ENCODE measurements at places on chromosomes 5 and 9.

DNA sequence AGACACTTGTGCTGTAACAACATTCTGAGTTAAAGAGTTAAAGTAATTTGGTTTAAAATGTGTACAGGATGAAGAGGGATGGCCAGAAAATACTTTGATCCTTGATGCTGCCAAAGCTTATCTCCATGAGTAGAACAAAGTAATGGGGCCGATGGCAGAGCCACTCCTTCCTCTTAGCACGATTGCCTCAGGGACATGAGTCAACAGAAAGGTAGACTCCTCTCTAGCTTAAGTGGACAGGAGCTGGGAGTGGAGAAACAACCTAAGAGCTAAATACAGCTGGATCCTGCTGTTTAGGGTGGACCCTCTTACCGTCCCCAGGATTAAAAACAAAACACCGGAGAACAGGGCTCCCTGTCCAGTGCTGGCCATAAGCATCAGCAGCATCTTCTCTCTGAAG lies 267.3 kb downstream of the IRX1 start:
- DNase-seq: no peak

DNA sequence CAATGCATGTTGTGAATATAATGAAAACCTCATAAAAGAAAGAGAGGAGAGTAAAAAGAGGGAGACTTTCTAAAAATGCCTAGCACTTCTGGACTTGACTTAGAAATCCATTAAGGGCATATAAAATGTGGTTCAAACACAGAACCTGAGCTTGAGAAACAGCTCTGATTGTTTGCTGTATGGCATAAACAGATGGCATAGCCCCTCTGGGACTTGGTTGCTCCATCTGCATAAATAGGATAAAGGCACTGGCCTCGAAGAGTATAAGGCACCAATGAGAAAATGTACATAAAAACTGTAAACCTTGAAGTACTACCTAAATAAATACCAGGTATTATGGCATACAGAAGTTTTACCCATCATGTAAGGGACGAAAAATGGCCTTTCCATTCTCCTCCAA lies 23.8 kb downstream of the MRPS27 start:
- DNase-seq: no peak

DNA sequence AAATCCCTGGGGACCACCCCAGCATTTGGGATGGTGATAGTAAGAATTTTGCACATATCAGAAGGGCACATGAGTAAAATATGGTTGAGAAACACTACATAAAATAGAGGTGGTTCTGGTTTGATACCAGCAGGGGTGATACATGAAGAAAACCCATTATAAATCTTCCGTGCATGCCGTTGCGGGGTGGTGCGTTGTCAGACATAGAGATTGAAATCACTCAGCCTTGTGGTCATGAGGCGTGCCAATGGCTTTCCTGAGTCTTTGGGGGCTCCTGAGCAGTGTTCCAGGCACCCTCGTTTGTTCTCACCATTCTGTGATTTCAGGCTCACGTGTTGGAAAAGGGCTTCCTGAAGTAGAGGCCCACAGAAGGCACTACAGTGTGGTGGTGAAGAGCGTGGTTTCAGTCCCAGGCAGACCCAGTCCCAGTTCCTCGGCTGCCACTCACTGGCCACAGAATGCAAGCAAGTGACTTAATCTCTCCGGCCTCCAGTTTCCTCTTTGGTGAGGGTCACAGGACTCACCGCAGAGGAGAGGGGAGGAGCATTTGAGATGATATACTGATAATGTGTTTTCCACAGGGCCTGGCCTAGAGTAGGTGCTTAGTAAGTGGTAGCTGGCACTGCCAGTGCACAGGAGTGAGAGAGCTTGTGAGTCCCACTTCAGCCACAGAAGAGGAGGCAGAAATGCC lies 20.5 kb upstream of the GLRX start:
- DNase-seq: no peak

DNA sequence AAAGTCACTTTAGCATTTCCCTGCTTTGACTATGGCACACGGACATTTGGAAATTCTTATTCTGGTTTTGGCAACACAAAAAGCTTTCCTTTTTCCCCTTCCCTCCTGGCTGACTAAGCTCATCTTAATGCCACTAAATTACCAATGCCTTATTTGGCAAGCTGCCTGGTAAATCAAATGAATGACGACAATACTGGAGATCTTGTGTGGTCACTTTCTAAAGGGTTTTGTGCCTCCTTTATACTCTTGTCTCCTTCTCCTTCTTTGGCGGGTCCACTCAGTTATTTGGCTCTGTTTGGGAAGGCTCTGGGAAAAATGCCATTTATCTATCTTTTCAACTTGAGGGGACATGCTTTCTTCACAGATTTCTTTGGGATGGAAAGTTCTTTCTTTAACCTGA lies 34.9 kb downstream of the SH3GL2 start:
- DNase-seq: no peak

GRCh38 chr9:98644011-98644410 lies 64.7 kb downstream of the GABBR2 start:
- DNase-seq: no peak

DNA sequence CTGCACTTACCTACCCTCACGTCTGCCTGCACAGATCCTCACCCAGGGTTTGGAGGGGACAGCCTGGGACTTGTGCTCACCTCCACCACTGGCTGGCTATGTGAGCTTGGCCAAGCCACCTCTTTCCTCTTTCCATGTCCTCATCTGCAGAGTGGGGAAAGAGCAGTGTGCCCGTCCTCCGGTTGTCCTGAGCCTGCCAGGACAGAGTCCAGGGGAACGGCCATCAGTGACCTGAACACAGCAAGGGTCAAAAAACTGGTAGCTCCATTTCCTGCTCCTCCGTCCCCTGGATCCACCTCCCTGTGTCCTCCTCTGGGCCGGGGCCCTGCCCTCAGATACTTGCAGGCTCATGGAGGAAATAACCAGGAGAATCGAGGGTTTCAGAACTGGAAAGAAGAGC lies 187.7 kb downstream of the OLFM1 start:
- DNase-seq: no peak

DNA sequence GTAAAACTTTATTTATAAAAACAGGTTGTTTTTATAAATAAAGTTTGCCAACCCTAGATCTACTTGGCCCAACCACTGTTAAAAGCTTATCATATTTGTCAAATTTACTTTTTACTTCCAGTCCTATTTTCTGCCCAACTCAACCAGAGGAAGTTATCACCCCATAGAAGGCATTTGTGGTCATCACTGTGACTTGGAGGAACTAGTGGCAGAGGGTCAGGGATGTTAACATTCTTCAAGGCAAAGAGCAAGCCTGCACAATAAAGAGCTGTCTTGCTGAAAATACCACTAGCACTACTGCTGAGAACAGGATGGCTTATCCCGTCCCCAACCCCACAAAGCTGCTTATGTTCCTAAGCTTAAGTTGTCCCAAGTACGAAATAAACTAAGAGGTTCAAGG lies 22.3 kb downstream of the TTC33 start:
- no peak for DNase-seq

GRCh38 chr9:4812858-4813257 lies 20.1 kb downstream of the RCL1 start:
- DNase-seq: no peak

DNA sequence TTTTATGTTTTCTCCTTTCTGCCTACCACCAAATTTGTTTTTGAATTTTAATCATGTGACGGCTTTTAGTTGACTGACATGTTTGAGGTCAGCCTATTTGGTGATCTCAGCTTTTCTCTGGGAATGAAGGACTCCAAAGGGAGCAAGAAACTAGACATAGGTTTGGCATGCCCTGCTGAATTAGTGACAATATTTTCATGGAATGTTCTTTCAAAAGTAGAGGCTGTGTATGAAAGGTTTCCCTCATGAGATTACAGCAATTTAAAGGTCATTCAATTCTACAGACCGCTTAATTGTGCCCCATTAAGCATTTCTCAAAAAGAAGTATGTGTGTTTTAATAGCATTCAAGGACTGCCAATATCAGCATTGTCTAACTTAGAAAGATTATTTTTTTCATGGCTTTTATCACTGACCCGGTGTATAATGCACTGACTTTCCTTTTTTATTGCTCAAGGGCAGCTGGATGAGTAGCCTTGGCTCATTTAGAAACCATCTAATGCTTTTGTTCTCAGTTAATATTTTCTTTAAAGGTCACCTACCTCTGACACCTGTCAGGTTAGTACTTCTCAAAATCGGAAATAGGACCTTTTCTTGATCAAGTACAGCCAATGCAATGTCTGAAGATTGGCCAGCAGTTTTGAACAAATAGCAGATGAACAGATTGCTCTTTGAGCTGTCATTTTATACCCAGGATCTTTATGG lies 8.1 kb upstream of the MLLT3 start:
- no peak for DNase-seq

DNA sequence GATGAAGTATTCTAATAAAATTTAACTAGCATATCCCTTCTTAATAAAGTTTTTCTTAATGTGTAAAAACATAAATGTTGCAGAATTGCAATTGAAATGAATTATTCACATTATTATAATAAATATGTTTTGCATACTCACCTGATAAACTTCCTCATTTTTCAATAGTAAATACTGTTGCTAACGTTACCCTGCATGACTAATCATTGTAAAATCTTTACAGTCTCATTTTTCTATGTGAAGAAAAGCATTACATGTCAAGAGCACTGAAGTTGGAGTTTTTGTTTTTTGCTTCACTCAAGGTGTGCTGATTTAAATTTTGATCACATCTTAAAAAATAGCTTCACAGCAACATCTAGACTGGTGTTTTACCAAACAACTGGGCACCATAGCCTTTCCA lies 157.2 kb upstream of the CDH18 start:
- no peak for DNase-seq

- DNase-seq: no peak
These were observed 36.9 kb upstream of the CXCL14 start for GRCh38 chr5:135615581-135616260.

DNA sequence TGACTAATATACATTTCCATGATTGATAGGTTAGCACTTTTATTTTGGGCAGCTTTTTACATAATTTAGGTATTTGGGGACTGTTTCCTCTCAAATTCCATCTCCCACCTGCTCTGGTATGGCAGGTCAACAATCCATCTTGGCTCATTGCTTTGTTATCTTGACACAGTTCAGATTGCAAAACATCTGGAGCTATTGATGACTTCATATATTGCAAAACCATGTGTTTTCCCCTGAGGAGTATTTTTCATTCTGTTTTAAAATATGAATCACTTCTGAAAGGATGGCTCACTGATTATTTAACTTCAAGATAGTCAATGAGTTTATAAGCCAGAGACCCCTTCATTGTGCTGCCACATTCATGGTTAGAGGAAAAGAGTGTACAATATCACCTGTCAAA lies 1206.0 kb upstream of the C9orf72 start:
- no peak for DNase-seq

GRCh38 chr5:91026466-91026865 lies 356.7 kb downstream of the ARRDC3 start:
- no peak for DNase-seq

GRCh38 chr9:137672907-137673791 lies 54.3 kb downstream of the EHMT1 start:
- no peak for DNase-seq

DNA sequence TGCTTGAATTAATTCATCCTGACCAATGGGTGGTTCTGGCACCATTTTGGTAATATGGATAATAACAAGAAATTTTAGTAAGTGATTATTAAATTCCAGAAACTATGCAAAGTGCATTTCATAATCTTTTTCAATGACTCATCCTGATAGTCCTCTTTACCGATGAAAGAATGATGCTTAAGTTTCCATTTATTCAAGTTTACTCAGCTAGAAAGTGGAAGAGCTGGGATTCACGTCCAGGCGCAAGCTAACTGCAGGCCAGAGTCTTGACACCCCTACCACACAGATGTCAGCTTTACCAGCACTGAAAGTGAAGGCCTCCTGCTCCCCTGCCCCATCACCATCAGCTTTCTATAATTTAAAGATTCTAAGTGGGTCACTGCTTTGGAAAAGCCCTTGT lies 493.5 kb upstream of the WWC1 start:
- no peak for DNase-seq

DNA sequence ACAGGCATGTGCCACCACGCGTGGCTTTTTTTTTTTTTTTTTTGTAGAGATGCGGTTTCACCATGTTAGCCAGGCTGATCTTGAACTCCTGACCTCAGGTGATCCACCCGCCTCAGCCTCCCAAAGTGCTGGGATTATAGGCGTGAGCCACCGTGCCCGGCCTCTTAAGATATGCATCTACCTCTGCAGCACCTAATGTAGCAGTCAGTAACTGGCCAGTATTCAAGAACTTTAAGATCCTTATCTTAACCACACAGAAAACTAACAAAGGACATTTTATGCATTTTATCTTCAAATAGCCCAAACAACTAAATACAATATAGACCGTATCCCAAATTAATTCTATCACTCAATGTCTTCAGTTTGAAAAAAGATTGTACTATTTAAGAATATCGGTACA lies 618.7 kb downstream of the TLE1 start:
- DNase-seq: no peak

GRCh38 chr9:35106343-35106730 lies 3.4 kb upstream of the STOML2 start:
- no peak for DNase-seq

- DNase-seq: no peak
These were observed 46.9 kb downstream of the ACTBL2 start for GRCh38 chr5:57435701-57436134.

Measured in activated CD8-positive, alpha-beta memory T cell treated with anti-CD3 and anti-CD28 coated beads for 1 hour (primary cell).